ENCODE measurements at places on chromosomes 3 and 15.

DNA sequence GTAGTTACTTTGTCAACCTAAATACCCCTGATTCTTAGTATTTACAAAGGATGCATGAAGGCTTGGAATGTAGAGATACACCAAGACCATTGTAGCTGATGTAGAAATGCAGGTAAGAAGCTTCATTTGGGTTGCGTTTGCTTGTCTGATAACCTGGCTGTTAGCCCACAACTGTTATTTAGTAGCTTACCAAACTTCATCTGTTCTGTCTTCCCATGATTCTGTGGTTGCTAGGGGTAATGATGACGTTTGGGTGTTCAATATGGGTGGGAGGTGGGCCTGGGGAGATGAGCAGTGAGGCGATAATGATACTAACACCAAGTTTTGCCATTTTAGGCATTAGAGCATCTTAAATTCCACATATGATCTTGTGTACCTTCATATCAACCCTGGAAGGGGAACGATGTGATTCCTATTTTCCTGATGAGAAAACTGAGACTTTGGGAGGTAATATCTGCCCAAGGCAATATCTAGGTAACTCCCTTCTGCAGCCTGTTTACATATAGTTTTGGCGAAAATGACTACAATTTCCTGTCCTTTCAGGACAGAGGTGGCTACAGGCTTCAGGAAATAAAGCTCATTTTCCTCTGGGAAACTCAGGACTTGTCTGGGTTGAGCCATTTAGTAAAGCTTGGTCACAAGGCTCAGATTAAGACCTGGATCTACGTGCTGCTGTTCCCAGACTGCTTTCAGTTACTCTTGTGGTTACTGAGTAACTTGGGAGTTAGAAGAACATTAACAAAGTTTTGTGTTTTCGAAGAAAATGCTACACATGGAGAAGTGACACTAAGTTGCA lies 26.8 kb downstream of the FNDC3B start:
- no peak for DNase-seq

- no peak for DNase-seq
These were observed 332.0 kb upstream of the SLCO3A1 start for GRCh38 chr15:91521548-91521947.

GRCh38 chr3:66633402-66634381 lies 132.9 kb upstream of the LRIG1 start:
- no peak for DNase-seq

GRCh38 chr3:190972196-190972595 lies 109.7 kb upstream of the GMNC start:
- no peak for DNase-seq

GRCh38 chr15:40902605-40903561 lies 8.6 kb downstream of the VPS18 start:
- DNase-seq = no peak

- no peak for DNase-seq
These were observed 174.1 kb downstream of the SATB1 start for GRCh38 chr3:18250991-18251390.
